ENCODE measurements at places on chromosomes 12 and 14.

DNA sequence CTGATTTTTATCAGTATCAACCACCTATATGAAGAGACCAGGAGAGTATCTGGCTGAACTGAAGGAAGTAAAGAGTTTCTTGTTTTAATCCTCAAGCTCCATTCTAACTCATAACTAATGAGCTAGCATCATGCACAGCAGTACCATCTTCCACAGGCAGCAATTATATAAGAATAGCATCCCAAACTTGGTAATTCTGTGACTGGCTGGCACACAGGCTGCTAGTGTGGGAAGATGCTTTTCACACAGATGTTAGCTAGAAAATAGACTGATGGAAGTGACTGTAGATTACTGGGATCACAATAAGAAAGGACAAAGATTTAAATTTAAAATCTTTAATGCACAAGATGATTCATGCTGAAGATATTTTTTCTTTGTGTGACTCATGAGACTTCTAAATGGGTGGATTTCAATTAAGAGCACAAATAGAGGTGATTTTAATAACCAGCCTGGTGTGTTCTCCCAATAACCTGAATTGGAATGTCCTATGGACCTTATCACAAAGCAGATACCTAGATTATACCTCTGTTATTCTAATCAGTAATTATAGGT lies 417.7 kb upstream of the ATXN7L3B start:
- no peak for DNase-seq

DNA sequence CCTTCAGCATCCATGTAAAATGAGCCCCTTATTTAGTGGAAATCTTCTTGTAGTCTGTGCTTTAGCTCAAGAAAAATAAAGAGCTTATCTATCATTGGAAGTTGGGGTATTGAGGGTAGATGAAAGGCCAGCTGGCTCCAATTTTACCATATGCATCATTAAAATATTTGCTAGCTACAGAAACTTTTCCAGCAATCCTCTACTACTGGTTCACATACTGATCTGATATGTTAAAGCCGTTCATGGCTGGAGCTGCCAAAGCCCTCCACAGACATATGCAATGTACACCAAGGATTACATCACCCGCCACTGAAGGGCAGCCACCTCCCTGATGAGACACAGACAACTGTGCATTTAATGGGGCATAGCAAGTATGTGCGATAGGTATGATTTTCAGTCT lies 1205.3 kb downstream of the GALC start:
- no peak for DNase-seq

DNA sequence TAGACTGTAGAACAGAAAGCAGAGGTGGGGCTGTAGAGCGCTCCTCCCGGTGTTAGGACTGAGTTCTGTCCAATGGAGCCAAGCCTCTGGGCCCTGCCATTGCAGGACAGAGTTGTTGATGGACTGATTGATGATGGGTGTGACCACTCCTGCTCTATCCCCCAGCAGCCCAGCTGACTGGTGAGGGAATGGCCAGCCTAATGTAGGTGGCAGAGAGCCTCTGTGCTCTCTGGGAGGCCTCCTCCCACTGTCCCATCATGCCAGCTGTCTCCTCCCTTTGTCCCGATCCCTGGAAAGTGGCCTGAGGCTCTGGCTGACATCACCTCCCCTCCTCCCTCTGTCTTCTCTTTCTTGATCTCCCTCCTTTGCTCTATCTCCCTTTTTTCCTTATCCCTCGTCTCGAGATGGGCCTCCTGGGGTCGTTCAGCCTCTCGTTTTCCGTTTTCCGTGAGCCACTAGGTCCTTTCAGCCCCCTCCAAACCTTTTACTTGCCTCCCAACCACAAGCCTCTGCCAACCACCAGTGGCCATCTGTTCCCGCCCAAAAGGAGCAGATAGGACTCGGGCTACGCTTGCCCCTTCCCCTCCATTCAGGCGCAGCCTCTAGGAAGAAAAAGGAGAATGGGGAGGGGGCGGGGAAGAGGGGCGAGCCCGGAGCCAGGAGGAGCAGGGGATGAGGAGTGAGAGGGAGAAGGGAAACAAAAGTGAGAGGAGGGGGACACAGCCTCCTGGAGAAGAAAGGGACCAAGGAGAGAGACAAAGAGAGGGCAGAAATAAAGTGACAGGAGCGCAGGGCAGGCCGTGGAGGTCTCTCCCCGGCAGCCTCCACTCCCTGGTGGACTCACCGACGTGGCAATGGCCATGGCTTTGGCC lies 572 bp downstream of the EFS start:
- no peak for DNase-seq

GRCh38 chr14:88853129-88853528 lies 28.7 kb downstream of the TTC8 start:
- no peak for DNase-seq

DNA sequence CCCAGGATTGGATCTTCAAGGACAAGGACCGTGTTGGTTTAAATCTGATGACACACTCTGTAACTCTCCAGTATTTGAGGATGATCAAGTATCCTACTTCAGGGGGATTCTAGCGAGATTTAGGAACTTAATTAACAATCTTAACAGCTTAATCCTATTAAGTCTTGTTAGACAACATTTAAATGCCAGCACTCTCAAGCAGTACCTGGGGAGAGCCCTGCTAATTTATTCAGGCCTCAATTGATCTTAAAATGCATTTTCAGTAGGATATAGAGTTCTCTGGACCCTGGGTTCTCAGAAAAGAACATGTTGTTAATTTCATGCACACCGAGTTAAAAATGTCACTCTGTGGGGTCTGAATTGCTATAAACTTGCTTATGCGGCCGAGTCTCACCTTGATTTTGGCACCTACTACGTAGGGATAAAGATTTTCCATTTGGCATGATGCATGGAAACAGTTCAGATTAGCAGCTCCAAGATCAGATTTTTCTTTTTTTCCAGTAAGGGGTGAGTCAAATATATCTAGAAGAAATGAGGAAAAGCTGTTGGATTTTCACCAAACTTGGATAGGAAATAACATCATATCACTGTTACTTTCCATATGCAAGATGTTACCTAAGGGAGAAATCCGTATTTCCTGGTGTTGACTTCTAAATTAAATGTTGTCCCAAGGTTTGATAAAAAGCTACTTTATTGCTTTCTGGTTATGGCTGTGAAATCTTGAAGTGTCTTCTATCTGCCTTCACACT lies 76.1 kb downstream of the SLC24A4 start:
- DNase-seq, result no peak

- peak; percentile 13 for DNase-seq
These were observed 16.8 kb upstream of the MYL2 start for GRCh38 chr12:110937104-110937641.

GRCh38 chr14:76576047-76576741 lies 185.1 kb upstream of the VASH1 start:
- DNase-seq, result no peak

GRCh38 chr12:6326316-6327228 lies 15.3 kb downstream of the TNFRSF1A start:
- no peak for DNase-seq

DNA sequence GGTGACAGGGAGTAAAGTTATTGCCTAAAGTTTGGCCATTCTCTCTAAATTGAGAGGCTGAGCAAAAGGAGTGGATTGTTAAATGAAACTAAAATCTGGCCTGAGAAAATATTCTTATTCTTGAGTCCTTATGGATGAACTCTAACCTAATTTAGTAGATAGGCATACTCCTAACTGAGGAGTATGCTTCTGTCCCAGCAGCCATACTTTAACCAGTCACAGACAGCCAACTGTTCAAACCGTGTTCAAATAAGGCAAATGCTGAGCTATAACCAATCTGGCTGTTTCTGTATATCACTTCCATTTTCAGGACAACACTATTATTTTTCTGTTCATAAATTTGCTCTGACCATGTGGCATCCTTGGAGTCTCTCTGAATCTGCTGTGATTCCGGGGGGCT lies 75.9 kb upstream of the RERGL start:
- DNase-seq, result no peak

DNA sequence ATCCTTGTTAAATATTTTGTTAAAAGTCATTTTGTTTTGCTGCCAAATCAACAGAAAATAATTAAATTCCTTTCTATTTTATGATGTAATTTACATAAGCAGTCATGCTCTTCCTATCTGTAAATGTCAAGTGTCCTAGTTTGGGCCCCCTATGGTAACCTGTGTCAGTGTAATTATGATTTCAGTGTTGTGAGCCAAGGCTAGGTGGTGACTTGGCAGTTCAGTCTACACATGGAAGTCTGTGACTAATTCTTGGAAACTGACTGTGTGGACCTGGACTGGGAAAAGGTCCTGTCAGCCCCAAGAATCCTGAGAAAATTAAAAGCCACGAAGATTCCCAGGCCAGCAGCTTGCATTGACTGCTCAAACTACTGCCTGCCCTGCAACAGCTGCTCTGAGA lies 371.0 kb downstream of the FUT8 start:
- no peak for DNase-seq

DNA sequence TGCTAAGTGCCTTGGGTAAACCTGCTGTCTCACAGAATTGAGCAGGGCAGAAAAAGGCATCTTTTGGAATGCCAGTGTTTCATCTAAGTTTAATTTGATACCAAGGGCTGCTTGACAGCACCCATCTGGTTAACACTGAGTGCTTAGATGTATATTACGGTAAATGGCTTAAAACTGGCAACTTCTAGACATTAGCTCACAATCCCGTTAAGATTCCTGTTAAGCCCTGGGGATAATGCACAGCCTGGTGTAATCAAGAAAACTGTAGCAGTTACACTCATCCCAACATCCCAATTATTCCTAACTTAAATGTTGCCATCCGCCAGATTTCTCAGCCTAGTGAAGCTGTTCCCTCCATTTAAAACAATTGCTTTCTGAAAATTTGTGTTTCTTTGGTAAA lies 29.9 kb downstream of the PPFIBP1 start:
- DNase-seq, result no peak

DNA sequence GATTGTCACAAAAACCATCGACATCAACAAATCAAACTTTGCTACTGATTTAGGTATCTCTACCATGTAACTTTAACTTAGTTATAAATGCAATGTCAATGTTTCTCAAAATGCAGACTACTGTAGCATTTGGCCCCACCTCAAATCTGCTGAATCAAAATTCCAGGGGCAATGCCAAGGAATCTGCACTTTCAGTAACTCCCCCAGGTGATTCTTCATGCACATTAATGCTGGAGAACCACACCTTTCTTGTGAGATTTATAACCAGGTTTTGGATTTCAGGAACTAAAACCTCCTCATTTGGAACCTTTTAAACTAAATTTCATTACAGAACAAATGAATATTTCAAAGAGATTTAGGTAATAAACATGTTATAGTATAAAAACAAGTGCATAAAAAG lies 4.9 kb downstream of the ATP2B1 start:
- no peak for DNase-seq

DNA sequence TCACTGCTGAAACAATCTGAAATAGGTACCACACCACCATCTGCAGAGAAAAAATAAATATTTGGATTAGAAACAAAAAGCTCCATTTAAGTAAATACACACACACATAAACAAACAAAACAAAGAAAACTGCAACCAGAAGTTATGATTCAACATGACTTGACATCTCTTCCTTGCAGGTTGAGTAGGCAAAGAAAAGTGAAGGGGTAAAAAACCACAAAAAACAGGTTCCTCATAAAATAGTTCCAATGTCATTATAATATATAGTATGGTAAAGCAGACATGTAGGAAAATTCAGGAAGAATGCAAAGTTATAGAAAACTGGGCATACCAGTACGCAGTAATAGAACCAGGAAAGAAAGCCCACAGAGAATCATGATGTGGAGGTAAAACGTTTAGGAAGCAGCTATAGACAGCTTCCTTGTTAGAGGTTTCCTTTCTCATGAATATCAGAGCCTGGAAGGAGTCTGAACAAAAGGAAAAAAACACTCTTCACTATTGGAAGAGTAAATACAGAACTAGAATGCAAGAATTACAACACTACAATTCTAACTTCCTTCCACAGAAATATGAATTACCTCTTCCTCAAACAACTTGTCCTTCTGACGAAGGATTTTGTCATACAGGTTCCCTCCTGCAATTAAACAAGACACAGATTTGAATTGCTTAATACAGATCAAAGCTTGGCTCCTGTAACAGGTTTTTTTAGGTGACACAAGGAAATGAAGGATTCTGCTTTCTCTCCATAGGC lies 6.1 kb downstream of the NEK9 start:
- no peak for DNase-seq

- no peak for DNase-seq
These were observed 74.9 kb upstream of the MED13L start for GRCh38 chr12:116352315-116352835.

- DNase-seq, result no peak
These were observed 10.7 kb upstream of the KRT80 start for GRCh38 chr12:52202361-52203078.

DNA sequence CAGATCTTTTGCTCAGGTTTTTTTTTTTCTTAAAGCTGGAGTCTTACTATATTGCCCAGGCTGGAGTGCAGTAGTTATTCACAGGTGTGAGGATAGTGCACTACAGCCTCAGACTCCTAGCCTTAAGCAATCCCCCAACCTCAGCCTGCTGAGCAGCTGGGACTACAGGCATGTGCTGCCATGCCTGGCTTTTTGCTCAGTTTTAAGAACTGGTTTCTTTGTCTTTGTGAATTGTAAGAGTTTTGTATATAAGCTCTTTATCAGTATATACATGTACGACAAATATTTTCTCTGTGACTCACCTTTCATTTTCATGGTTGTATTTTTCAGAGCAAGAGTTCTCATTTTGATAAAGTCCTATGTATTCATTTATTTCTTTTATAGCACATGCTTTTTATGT lies 33.3 kb upstream of the C2CD5 start:
- DNase-seq, result no peak

GRCh38 chr12:113660936-113661335 lies 189.3 kb upstream of the LHX5 start:
- DNase-seq, result no peak

DNA sequence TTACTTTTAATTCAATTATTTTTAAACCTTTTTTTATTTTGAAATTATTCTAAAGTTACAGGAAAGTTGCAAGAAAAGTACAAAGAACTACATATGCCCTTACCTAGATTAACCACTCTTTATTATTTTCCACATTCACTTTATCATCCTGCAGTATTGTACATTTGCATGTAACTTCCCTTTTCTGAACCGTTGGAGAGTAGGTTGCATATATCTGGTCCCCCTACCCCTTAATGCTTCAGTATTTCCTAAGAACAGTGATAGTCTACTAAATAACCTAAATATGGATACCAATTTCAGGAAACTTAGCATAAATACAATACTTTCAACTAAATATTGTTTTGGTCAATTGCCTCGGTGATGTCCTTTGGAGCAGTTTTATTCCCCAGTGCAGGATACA lies 15.0 kb downstream of the G2E3 start:
- DNase-seq, result no peak

DNA sequence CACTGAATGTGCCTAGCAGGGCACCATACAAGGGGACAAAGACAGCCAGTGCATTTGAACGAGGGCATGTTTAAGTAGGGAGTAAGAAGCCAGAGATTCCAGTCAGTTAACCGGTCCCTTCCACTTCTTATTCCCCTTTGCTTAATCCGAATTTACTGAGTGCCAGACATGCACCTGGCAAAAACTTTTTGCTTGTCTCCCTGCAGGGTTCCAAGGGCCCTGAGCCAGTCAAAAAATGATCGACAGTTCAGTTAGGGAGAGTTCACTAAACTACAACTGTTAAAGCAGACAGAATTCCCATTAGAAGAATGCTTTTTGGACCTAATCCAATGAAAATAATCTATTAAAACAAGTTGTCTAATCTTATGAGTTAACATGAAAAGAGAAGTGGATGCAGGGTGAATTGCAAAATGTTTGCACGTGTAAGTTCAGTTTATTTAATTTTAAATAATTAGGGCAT lies 193.8 kb downstream of the TMTC2 start:
- DNase-seq, result no peak
